HuH-7.5 (cell line): ENCODE measurements at places on chromosomes 13 and 19.

GRCh38 chr19:7665076-7665475 lies 3.8 kb upstream of the RETN start:
- no peak for DNase-seq

GRCh38 chr13:84607261-84608013 lies 725.2 kb upstream of the SLITRK1 start:
- DNase-seq, result no peak

DNA sequence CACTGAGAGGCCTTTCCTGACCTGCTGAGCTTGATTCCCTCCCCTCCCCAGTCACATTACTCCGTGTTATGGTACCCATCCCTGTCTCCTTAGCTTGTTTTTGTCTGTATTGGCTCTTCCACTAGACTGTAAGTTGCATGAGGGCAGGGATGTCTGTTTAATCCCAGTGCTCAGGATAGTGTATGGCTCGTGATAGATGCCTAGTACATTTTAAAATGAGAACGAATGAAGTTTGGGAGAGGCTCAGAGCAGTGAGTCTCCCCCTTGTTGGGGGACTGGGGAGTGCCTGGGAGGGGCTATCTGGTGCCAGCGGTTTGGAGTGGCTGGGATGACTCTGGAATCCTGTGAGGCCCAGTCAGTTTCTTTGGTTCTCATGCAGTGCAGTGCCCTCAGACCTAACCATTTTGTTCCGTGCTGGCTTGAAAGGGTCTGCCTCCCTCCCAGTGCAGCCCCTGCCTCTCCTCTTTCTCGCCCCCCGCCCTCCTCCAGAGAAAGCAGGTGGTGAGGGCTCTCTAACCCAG lies 35.5 kb downstream of the ACTN4 start:
- DNase-seq, result no peak

DNA sequence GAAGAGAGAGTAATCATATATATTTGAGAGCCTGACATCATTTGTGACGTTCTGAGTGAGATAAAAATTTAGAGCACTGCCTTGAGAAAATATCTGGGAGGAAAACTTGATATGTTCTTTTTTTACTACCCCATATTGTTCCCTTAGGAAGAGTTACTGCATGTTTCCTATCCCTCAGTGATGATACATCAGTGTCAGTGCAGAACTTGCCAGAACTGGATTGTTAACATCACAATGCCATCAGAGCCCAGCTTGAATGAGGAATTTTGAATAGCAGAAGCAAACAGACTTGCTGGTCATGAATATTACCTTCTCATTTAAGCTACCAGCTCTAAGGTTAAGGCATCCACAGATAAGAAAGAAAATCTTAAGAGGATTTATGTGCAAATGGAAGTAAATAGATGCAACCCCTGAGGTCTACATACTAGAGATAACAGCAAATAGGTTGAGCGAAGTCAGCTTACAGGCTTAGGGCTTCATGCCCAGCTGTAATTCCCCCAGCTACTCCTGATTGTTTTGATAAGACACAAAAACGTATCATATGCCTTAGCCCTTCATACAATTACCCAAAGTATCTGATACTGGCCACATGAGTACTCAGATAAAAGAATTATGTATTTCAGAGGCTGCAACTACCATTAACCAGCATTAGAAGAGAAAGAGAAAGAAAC lies 313.7 kb upstream of the ATXN8OS start:
- DNase-seq, result no peak

- no peak for DNase-seq
Measured at GRCh38 chr13:34672631-34673030, 269.4 kb upstream of the NBEA start.

GRCh38 chr19:51531349-51532315 lies at the start of gene SIGLEC6:
Gene SIGLEC6 (minus strand): TSS chr19:51531670. CDS start chr19:51531648, 22 bp downstream.
- DNase-seq, result no peak

- DNase-seq, result no peak
Measured at GRCh38 chr19:35032356-35032865, 2.1 kb downstream of the SCN1B start.

GRCh38 chr19:38035515-38036495 lies 128.8 kb downstream of the SIPA1L3 start:
- DNase-seq, result no peak

DNA sequence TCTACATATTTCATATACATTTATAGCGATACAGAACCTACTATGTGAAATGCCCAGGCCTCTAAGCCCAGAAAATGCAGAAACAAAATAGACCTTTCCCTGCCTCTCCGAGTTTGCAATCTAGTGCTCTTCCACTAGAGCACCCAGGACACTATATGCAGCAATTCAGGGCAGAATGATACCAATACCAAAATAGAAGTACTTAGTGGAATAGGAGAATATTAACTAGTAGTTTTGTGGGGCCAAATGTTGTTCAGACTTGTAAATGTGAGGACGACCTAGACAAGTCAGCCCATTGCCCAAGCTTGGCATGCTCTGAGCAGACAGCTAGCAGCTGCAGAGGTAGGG lies 35.8 kb upstream of the FLT1 start:
- DNase-seq, result no peak

GRCh38 chr13:85724546-85725432 lies 74.4 kb downstream of the SLITRK6 start:
- DNase-seq, result no peak

GRCh38 chr13:43786766-43787517 lies at the start of gene ENOX1:
Gene ENOX1 (minus strand): TSS chr13:43786972.
- DNase-seq, result peak; percentile 33

DNA sequence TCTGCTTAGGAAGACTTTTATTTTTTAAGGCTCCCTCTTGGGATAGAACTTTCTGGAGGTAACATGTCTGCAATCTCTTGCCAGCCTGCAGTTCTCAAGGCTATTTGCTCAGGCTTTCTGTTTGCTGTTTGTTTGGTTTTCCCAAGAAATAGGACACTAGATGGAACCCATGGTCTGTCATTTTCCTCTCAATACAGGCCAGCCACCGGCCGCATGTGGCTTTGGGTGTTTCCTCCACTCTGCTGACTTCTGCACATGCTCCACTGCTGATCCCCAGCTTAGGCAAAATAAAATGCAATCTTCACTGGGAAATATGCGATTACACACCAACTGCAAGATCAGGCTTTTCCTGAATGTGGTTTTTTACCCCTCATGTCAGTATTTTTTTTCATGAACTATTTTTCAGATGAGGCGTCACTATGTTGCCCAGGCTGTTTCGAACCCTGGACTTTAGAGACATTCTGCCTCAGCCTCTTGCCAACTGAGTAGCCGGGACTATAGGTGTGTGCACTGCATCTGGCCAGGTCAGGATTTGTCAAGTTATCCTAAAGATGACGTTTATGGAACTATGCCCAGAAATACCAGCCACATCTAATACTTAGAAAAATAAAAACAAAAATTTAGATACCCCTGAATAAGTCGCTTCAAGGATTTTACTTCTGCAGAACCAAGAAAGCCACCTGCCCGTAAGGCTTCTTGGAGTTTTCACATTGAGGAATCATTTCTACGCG lies 94.3 kb upstream of the PABPC3 start:
- DNase-seq, result no peak

DNA sequence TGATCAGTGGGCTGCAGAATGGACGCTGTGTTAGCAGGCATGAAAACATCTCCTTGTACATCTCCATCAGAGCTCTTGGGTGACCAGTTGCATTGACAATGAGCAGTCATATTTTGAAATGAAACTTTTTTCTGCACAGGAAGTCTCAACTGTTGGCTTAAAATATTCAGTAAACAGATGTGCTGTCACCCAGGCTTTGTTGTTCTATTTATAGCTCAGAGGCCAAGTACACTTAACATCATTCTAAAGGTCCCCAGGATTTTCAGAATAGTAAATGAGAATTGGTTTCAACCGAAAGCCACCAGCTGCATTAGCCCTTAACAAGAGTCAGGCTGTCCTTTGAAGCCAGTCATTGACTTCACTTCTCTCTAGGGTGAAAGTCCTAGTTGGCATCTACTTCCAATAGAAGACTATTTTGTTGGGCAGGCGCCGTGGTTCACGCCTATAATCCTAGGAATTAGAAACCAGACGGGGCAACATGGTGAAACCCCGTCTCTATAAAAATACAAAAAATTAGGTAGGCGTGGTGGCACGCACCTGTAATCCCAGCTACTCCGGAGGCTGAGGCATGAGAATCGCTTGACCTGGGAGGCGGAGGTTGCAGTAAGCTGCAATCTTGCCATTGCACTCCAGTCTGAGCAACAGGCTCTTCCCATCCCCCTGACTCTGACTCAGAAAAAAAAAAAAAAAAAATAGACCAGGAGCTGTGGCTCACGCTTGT lies 7.9 kb upstream of the PDE4A start:
- DNase-seq, result no peak

GRCh38 chr13:101996954-101997353 lies 404.9 kb downstream of the FGF14 start:
- DNase-seq, result no peak

DNA sequence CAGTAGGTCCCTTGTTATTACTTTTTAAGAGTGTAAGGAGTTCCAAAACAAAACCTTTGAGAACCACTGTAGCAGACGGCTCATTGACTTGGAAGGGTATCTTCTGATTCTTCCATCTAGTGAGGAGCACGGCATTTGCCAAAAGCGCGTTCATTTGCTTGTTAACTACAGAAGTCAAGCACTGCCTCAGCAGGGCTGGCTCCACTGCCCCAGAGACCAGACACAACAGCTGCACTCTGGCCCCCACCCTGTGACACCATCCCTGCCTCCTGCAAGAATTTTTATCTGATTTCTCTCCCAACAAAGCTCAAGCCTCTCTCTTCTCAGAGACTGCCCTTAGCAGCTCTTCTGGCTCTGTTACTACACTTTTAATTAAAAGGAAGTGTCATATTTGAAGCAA lies 20.7 kb upstream of the XPO4 start:
- no peak for DNase-seq

DNA sequence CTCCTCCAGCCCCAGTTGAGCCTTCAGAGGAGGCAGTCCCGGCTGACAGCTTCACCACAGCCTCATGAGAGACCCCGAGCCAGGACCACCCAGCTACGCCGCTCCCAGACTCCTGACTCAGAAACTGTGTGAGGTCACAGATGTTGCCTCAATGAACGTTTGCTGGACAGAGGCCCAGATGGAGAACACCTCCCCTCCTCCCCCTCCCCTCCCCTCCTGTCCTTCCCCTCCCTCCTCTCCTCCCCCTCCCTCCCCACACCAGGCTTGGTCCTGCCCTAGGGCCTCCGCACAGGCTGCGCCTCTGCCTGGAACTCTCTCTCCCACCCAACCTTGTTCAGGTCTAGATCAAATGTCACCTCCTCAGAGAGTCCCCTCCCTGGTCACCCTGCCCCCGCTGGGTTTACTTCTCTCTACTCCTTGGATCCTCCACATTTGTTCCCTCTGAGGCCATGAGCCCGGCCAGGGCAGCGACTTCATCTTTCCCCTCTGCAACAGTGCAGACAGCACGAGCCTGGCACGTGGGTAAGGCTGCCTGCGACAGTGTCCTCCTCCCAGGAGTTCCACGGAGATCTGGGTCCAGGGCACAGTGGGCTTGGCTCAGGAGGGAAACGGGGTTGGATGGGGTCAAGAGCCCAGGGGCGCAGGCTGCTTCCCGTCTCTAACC lies 17.4 kb downstream of the PIP5K1C start:
- no peak for DNase-seq
